ENCODE measurements at places on chromosomes 7 and 10. TPM values are rescaled to one million over a fixed set of nuclear protein-coding genes. Genes with fewer than 3 reads are reported as not detected.

- H3K4me3 ChIP-seq: no peak overlapping the region
- no peak overlapping the region for H3K27ac ChIP-seq
- no peaks in the 10 kb centered on the region for H3K36me3 ChIP-seq
- no peak for DNase-seq
Measured at GRCh38 chr10:132988988-132989387, 46.6 kb upstream of the CFAP46 start.

- DNase-seq: no peak
- no peaks in the 10 kb centered on the region for H3K36me3 ChIP-seq
- no peak overlapping the region for H3K4me3 ChIP-seq
- no peak overlapping the region for H3K27ac ChIP-seq
- no peaks in the 10 kb centered on the region for H3K27me3 ChIP-seq
Measured at GRCh38 chr7:11170175-11170574, 196.5 kb downstream of the PHF14 start.

- no peaks in the 10 kb centered on the region for H3K27me3 ChIP-seq
- DNase-seq: no peak
- H3K4me1 ChIP-seq: no peaks in the 10 kb centered on the region
- no peaks in the 10 kb centered on the region for H3K36me3 ChIP-seq
- no peak overlapping the region for H3K4me3 ChIP-seq
- H3K27ac ChIP-seq: no peak overlapping the region
Measured at GRCh38 chr7:41133690-41134299, 569.1 kb downstream of the INHBA start.

DNA sequence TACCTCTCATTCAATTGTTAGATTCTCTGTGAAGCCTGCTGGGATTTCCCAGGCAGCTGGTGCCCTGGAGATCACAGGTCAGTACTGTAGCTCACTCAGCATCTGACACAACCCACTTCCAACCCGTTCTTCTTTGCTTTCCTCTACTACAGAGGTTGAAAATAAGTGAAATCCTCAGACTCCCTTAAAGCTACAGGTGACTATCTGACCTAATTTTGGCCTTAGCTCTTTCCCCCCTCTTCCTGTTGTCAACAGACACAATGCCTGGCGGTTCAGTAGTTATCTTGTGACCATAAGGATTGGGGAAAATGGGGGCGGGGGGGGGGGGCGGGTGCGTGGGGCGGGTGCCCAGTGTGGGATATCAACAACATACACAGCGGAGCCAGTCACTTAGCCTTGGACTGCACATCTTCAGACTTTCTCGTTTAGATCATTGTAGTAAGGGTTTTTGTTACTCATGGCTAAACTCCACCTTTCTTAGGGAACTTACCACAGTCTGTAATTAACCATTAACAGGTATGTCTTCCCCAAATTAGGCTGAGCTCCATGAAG lies 37.8 kb downstream of the MTPN start:
- peaks cover 25% of the 10 kb centered on the region for H3K4me1 ChIP-seq
- no peak overlapping the region for H3K27ac ChIP-seq
- H3K27me3 ChIP-seq: no peaks in the 10 kb centered on the region

DNA sequence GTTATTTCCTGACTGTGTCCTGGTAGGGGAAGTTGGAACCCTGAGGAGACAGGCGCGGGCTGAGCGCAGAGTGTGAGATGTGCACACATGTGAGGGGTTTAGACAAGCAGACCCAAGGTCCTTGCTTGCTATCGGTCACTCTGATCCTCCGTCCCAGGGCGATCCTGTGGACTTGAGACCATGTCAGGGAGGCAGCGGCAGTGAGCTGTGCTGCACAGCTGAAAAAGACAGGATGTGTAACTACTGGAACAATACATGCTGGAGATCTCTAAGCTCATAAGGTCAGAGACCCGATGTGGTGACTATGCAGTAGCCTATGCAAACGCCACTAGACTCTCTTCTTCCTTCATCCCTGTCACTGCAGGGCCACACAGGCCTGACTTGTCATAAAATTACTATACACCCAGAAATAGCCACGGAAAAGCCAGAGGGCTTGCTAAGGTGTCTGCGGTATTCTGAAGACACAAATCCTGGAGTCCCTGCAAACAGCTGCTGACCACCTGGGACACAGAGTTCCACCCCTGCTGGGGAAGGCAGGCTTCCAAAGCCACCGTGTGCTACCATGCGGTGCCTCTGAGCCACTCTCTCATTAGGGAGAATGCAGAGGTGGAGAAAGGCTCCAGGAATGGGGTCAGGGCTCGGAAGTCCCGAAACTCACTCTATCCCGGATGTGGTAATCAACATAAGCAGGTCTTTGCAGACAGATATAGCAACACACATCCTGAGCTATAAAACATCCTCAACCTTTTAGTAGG lies 91.1 kb upstream of the DDC start:
- H3K27ac ChIP-seq: no peak overlapping the region
- H3K4me1 ChIP-seq: peaks cover 28% of the 10 kb centered on the region
- DNase-seq: no peak
- H3K36me3 ChIP-seq: peaks cover 2% of the 10 kb centered on the region
- no peak overlapping the region for H3K4me3 ChIP-seq

- H3K36me3 ChIP-seq: no peaks in the 10 kb centered on the region
- no peak for DNase-seq
- H3K4me1 ChIP-seq: no peaks in the 10 kb centered on the region
- no peaks in the 10 kb centered on the region for H3K27me3 ChIP-seq
Measured at GRCh38 chr7:73992101-73992562, 35.8 kb upstream of the ELN start.

- peaks cover 6% of the 10 kb centered on the region for H3K4me1 ChIP-seq
- no peak for DNase-seq
- no peak overlapping the region for H3K4me3 ChIP-seq
- H3K36me3 ChIP-seq: peaks cover 30% of the 10 kb centered on the region
Measured at GRCh38 chr10:122847782-122848604, 2.3 kb upstream of the CUZD1 start.

DNA sequence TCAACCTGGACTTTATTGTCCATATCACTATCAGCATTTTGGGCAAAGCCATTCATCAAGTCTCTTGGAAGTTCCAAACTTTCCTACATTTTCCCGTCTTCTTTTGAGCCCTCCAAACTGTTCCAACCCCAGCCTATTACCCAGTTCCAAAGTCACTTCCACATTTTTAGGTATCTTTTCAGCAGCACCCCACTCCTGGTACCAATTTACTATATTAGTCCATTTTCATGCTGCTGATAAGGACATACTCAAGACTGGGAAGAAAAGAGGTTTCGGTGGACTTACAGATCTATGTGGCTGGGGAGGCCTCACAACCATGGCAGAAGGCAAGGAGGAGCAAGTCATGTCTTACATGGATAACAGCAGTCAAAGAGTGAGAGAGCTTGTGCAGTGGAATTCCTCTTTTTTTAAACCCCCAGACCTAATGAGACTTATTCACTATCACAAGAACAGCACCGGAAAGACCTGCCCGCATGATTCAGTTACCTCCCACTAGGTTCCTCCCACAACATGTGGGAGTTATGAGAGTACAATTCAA lies 50.2 kb downstream of the NRF1 start:
- DNase-seq: no peak
- H3K4me1 ChIP-seq: no peaks in the 10 kb centered on the region
- no peak overlapping the region for H3K4me3 ChIP-seq
- H3K27me3 ChIP-seq: no peaks in the 10 kb centered on the region
- no peak overlapping the region for H3K27ac ChIP-seq

- H3K4me3 ChIP-seq: peak overlapping the region; percentile 99
- H3K27me3 ChIP-seq: no peaks in the 10 kb centered on the region
- no peak for DNase-seq
- H3K4me1 ChIP-seq: peaks cover 45% of the 10 kb centered on the region
- peak overlapping the region; percentile 95 for H3K27ac ChIP-seq
- peaks cover 33% of the 10 kb centered on the region for H3K36me3 ChIP-seq
Measured at GRCh38 chr7:151226560-151226874, 488 bp downstream of the ABCF2 start.

- no peaks in the 10 kb centered on the region for H3K36me3 ChIP-seq
- H3K27ac ChIP-seq: no peak overlapping the region
- no peaks in the 10 kb centered on the region for H3K4me1 ChIP-seq
- no peak overlapping the region for H3K4me3 ChIP-seq
- DNase-seq: no peak
Measured at GRCh38 chr10:92200564-92200963, 90.3 kb downstream of the CPEB3 start.

DNA sequence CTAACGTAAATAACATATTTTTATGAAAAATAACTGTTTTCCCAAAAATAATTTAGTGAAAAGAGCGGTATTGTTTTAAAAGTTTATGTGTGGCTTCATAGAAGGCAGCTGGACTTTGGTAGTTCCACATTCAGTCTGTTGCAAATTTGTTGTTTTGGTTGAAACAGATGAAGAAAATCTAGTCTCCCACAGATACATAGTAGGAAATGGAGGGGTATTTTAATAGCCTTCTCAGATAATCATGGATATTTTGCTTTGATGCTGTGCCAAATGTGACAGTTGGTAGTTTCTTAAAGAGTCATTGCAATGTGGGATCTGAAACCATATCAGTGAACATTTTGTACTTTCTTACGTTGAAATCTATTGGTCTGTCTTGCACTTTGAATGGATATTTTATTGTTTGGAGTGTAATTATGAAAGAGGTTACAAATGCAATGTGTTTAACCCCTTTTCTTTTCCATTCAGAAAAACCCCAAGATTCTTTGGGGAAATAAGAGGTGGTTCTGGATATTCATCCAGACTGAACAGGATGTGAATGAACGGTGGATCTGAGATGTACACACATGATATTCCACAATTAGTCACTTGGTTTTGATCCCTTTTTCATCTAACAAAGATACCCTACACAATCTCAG lies 10.4 kb downstream of the ZNF365 start:
- H3K27me3 ChIP-seq: peaks cover 5% of the 10 kb centered on the region
- H3K27ac ChIP-seq: no peak overlapping the region
- no peaks in the 10 kb centered on the region for H3K36me3 ChIP-seq
- DNase-seq: no peak
- H3K4me1 ChIP-seq: peaks cover 3% of the 10 kb centered on the region

- H3K27ac ChIP-seq: peak overlapping the region; percentile 90
- peak; percentile 31 for DNase-seq
- peak overlapping the region; percentile 87 for H3K4me3 ChIP-seq
Measured at GRCh38 chr10:91220954-91221675, 652 bp downstream of the PCGF5 start.

GRCh38 chr10:100014071-100014762 lies 4.5 kb upstream of the DNMBP start:
- H3K4me1 ChIP-seq: peaks cover 8% of the 10 kb centered on the region
- H3K27me3 ChIP-seq: peaks cover 29% of the 10 kb centered on the region
- H3K36me3 ChIP-seq: no peaks in the 10 kb centered on the region
- H3K4me3 ChIP-seq: no peak overlapping the region
- DNase-seq: no peak

DNA sequence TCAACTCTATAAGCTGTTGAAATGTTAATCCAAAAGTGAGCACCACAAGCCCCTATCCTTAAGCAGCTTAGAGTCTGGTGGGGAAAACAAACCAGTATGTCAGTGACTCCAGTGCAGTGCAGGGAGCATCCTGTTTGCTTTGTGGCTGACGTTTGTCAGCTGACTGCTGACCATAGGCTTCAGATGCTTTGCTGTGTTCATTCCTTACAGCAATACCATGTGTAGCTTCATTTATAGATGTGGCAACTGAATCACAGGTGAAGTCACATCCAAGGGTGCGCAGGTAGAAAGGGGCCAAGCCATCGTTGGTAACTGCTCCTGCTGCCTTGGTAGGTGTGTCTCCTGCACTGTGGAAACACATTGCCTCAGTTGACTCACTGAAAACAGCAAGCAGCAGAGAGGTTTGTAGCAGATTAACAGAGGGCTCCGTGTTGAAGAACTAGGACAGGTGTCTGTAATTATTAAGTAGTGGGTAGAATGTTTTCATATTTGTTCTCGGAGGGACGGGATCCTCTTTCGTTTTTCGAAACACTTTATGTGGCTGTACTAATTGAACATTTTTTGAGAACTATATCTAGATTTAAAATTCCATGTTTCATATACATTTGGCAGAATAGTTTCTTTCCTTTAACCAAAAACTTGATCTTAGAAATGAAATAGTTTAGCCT lies 2.0 kb downstream of the INSIG1 start:
- peak overlapping the region; percentile 89 for H3K4me3 ChIP-seq
- H3K4me1 ChIP-seq: peaks cover 53% of the 10 kb centered on the region
- peaks cover 47% of the 10 kb centered on the region for H3K36me3 ChIP-seq
- no peaks in the 10 kb centered on the region for H3K27me3 ChIP-seq
- H3K27ac ChIP-seq: peak overlapping the region; percentile 97

- H3K27me3 ChIP-seq: no peaks in the 10 kb centered on the region
- peaks cover 23% of the 10 kb centered on the region for H3K36me3 ChIP-seq
- no peak overlapping the region for H3K27ac ChIP-seq
- peaks cover 71% of the 10 kb centered on the region for H3K4me1 ChIP-seq
- H3K4me3 ChIP-seq: no peak overlapping the region
Measured at GRCh38 chr7:143242306-143242705, 20.5 kb downstream of the TAS2R40 start.

- no peaks in the 10 kb centered on the region for H3K36me3 ChIP-seq
- no peak overlapping the region for H3K4me3 ChIP-seq
- H3K27ac ChIP-seq: no peak overlapping the region
- no peak for DNase-seq
- H3K27me3 ChIP-seq: no peaks in the 10 kb centered on the region
Measured at GRCh38 chr10:49744091-49744685, 17.9 kb downstream of the OGDHL start.

GRCh38 chr7:7786595-7786994 lies 68.2 kb upstream of the RPA3 start:
- no peaks in the 10 kb centered on the region for H3K27me3 ChIP-seq
- H3K4me1 ChIP-seq: peaks cover 19% of the 10 kb centered on the region
- no peak for DNase-seq
- H3K36me3 ChIP-seq: peaks cover 3% of the 10 kb centered on the region
- no peak overlapping the region for H3K27ac ChIP-seq

GRCh38 chr7:55565681-55566080 lies 6.6 kb downstream of the VOPP1 start:
- no peaks in the 10 kb centered on the region for H3K27me3 ChIP-seq
- no peak for DNase-seq
- peak overlapping the region; percentile 0 for H3K4me3 ChIP-seq
- peak overlapping the region; percentile 28 for H3K27ac ChIP-seq

DNA sequence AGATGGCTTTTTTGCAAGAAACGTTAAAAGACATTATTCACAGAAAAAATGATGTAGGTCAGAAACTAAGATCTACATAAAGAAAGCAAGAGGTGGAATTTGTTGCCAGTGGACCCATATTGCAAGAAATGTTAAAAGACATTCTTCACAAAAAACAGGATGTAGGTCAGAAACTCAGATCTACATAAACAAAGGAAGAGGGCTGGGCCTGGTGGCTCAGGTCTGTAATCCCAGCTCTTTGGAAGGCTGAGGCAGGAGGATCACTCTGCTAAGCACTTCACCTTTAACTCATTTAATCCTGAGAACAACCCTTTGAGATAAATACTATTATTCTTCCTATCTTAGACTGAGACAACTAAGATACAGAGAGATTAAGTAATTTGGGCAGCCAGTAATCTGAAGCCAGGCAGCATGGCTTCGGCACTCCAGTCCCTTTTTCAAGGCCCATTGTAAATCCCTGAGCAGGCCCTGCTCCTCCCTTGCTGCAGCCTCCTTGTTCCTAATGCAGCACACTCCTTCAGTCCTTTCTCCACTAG lies 11.6 kb downstream of the ZFAND4 start:
- H3K27ac ChIP-seq: peak overlapping the region; percentile 85
- no peak for DNase-seq
- no peak overlapping the region for H3K4me3 ChIP-seq
- peaks cover 64% of the 10 kb centered on the region for H3K36me3 ChIP-seq
- no peaks in the 10 kb centered on the region for H3K27me3 ChIP-seq

PRKAR1B gene
- 29.8 TPM for total RNA-seq

MMD2 gene
- total RNA-seq: not detected

ITIH2 gene
- total RNA-seq: not detected

NACAD gene
- not detected for total RNA-seq

LRRC17 gene
- 0.58 TPM for total RNA-seq

NUP205 gene
- 99.5 TPM for total RNA-seq

NKX2-3 gene
- not detected for total RNA-seq

BMPER gene
- not detected for total RNA-seq
